Activated T-cell treated with anti-CD3 and anti-CD28 coated beads, Interleukin-2, amount 50 U/mL, for 4 hours (primary cell): ENCODE measurements at places on chromosomes 7 and 10. TPM values are rescaled to one million over a fixed set of nuclear protein-coding genes. Genes with fewer than 3 reads are reported as not detected.
A peak's percentile ranks its signal among the peaks of the same experiment; 100 is the strongest.

The OR2A5 gene
- not detected for total RNA-seq

- DNase-seq = no peak
Observed at GRCh38 chr7:91194841-91195240, 69.4 kb upstream of the FZD1 start.

DNA sequence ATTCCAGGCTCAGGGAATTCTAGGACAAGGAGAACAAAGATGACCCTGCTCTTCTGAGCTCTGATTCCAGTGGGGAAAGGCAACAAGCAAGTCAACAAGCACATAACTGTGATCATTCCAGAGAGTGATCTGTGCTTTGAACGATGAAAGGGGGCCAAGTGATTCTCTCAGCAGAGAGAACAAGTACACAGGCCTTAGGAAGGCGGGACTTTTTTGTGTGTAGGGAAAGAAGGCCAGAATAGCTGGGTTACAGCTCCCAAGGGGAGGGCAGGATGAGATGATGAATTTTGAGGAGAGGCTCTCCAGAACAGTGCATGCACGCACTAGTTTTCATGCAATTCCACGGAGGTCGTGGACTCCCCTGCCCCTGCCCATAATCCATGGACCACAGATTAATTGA is 565.2 kb downstream of the SDK1 start:
- no peak for DNase-seq

DNA sequence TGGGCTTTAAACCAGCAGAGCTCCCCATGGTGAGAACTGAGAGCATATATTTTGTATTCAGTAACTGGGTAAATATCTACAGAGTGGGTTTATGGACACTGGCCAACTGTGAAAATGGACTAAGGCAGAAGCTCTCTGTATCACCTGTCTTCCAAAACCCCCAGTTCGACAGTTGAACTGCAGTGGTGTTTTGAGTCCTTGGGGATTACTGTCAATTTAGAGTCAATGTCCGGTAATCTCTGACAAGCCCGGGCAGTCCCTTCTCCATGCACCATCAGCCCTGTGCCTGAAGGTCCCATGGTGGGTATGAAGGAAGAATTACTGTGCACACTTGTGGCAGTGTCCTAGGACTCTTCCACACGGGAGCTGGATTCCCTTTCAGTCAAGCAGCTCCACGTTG is 235.0 kb downstream of the CCSER2 start:
- no peak for DNase-seq

The TBXAS1 gene
- total RNA-seq = 4.0 TPM

DNA sequence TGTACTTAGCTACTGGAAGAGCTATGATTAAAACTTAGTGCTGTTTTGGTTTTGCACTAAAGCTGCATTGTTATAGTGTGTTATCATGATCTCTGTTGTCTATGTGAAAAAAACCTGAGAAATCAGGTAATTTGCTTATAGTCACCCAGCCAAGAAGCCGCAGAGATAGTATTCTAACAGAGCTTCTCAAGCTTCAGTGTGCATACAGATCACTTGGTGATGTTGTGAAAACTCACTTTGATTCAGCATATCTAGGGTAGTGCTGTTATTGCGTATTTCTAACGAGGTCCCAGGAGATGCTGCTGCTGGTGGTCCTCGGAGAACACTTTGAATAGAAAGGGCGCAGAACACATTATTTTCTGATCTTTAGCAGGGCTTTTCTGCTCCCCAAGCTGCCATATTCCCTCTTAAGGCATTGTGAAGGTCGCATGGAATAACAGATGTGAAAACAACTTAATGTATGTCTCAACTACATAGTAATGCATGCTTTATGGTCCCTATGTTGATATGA is 68.4 kb upstream of the PDCD4 start:
- DNase-seq = no peak

DNA sequence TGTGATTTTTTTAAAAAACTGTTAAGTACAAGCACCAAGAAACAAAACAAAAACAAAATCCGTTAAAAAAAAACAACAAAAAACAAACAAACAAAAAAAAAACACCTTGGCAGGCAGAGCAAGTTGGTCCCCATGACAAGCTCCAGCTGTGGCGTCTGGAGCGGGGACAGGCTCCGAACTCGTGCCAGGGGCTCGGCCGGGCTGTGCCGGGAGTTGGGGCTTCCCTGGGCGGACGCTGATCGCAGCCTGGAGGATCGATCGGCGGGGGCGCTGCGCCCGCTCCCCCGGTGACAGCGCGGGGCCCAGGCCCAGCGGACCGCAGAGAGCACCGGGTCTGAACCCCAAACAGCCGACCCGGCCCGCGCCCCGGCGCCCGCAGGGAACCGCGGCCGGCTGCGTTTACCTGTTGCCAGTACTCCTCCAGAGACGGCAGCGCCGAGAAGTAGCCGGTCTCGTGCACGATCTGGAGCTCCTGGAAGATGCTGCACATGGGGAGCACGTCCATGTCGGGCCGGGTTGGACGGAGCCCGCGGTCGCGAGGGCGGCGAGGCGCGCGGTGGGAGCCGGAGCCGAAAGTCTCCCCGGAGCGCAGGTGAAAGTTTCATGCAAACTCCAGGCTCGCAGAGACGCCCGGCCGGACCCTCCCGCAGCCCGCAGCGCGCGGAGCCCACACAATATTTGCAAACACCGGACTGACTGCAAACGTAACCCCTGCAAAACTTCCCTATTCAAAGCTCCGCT is at the start of gene KLF6:
KLF6 (minus strand) TSS at position 700 of the 741 bp plus-strand sequence; CDS start at position 505, 195 bp downstream.
- DNase-seq = peak; percentile 52

DNA sequence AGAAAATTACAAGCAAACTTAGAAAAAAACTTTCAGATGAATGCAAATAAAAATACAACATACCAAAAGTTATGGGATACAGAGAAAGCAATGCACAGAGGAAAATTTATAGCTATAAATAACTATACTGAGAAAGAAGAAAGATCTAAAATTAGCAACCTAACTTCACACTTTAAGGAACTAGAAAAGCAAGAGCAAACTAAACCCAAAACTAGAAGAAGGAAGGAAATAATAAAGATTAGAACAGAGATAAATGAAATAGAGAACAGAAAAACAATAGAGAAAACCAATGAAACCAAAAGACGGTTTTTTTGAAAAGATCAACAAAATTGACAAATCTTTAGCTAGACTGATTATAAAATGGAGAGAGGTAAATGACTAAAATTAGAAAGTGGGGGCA is 9.6 kb upstream of the STRA8 start:
- no peak for DNase-seq

The ZC3HAV1 gene
- total RNA-seq = 78.5 TPM

DNA sequence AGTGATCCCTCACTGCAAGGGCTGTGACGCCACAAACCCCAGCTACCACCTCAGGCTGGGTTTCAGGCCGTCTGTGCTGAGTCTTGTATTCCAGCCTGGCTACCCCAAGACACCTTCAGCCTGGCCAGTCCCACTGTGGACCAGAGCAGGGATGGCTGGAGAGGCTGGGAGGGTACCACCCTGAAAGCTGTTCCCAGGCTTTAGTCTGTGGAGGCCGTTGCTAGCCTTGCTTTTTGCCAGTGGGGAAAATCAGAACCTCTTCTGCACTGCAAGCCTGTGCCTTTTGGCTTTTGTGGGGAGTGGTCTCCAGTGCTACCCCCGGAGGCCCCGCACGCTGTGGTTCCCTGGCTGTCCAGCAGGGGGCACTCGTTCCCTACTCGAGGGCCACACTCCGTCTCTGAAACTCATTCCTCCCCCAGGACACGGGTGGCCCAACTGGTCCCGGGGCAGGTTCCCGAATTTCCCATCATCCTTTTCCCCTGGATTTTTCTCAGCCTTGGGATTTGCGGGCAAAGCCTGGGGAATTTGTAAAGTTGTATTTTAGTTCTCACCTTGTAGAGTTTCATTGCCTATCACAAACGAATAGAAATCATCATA is 128.4 kb upstream of the BTBD16 start:
- peak; percentile 15 for DNase-seq

- no peak for DNase-seq
Observed at GRCh38 chr7:114426382-114426781, 11.8 kb downstream of the FOXP2 start.
